ENCODE measurements at places on chromosomes 13 and 19. TPM values are rescaled to one million over a fixed set of nuclear protein-coding genes. Genes with fewer than 3 reads are reported as not detected.

The ZSCAN22 gene
- 0.67 TPM for polyA plus RNA-seq

The PEG3 gene
- polyA plus RNA-seq = 5.9 TPM

GRCh38 chr19:58229255-58229639, 533 bp downstream of the ZNF544 start:
- H3K27me3 ChIP-seq = no peaks in the 10 kb centered on the region
- DNase-seq = peak; percentile 51
- peak overlapping the region; percentile 82 for H3K4me3 ChIP-seq
- peaks cover 32% of the 10 kb centered on the region for H3K36me3 ChIP-seq
- peak overlapping the region; percentile 92 for H3K27ac ChIP-seq

The FOSB gene
- polyA plus RNA-seq = 19.0 TPM

The PGLYRP2 gene
- polyA plus RNA-seq = 0.54 TPM

DNA sequence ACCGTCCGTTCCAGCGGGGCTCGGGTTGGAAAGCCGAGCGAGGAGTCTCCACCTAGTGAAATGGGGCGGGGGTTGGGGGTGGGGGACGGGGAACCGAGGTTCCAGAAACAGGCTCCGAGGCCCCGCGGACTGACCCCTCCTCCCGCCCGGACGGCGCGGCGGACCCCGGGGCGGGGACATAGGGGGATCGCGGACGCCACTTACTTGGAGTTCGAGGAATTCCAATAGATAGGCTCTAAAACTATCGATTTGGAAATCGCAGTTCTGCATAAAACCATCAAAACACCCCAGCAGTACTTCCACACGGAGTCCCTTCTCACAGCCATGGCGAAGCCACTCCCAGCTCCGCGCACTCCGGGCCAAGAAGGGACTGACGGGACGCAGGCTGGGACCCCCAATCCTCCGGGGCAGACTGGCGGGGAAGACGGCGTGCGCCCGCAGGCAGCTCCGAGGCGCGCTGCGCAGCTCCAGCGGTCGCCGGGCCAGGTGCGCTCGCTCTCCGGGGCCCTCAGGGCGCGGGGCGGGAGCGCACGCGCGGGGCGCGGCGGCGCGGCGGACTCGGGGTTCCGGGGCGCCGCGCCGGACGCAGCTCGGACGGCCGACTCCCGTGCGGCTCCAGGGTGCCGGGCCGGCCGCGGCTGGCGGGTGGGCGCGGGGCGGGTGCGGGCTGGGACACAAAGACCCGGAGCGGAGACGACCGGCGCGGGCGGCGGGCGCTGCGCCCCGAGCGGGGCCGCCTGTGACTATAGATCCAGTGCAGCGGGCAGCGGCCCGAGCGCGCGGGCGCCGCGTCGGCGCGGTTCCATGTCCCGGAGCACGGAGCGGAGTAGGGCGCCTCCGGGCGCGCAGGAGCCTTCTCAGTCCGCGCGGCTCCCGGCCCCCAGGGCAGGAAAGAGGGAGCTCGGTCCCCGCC, 567 bp downstream of the EFNB2 start:
- H3K27me3 ChIP-seq = no peaks in the 10 kb centered on the region
- H3K4me3 ChIP-seq = peak overlapping the region; percentile 84

DNA sequence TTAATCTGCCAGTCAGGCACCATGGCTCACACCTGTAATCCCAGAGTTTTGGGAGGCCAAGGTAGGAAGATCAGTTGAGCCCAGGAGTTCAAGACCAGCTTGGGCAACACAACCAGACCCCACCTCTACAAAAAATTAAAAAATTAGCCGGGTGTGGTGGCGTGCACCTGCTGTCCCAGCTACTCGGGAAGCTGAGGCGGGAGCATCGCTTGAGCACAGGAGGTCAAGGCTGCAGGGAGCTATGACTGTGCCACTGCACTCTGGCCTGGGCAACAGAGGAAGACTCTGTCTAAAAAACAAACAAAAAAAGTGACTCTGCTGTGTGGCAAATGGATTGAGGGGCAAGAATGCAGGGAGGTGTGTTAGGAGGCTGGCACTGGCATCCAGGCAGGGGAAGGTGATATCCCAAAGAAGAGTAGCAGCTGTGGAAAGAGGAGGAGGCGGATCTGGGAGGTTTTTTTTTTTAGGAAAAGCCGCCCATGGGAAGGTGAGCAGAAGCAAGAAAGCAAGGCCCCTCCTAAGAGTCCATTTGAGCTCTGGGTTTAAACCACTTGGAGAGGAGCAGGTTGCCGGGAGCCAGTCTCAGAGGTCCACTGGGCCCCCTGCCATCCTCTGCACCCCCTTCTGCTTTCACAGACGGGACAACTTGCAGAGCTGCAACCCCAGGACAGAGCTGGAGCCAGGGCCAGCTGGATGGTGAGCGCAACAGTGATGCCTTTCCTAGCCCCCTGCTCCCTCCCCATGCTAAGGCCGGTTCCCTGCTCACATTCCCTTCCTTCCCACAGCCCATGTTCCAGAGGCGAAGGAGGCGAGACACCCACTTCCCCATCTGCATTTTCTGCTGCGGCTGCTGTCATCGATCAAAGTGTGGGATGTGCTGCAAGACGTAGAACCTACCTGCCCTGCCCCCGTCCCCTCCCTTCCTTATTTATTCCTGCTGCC, 2.1 kb downstream of the HAMP start:
- H3K36me3 ChIP-seq = peaks cover 11% of the 10 kb centered on the region
- no peak overlapping the region for H3K4me3 ChIP-seq
- DNase-seq = no peak

DNA sequence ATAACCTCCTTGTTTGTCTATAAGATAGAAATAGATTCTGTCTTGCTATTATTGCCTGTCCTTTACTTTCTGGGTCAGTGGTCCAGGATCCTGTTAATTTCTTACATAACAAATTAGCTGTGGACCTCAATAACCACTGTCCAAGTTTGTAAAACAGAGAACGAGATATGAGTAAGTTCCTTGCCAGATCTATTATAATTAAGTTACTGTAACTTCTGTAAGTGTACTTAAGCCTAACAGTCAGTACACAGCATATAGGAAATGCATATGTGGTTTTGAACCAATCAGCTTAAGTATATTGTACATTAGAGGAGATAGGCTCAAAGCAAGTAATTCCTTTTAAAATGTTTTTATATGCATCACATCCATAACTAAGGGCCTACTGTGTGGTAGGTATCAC, 34.9 kb downstream of the HTR2A start:
- no peaks in the 10 kb centered on the region for H3K36me3 ChIP-seq
- DNase-seq = no peak
- H3K27ac ChIP-seq = no peak overlapping the region
- no peak overlapping the region for H3K4me3 ChIP-seq
- no peaks in the 10 kb centered on the region for H3K27me3 ChIP-seq
- H3K4me1 ChIP-seq = peaks cover 3% of the 10 kb centered on the region

DNA sequence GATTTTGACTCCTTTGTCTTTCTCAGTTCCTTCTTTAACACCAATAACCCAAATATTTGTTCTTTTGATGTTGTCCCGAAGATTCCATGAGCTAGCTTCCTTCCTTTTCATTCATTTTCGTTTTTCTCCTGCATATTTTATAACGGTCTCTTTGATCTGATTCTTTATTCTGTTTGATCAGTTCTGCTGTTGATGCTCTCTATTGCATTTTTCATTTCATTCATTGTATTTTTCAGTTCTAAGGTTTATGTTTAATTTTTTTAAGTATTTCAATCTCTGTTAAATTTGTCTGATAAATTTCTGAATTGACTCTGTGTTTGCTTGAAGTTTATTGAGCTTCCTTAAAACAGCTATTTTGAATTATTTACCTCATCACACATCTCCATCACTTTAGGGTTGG, 68.4 kb upstream of the LRCH1 start:
- no peaks in the 10 kb centered on the region for H3K27me3 ChIP-seq
- H3K36me3 ChIP-seq = no peaks in the 10 kb centered on the region
- no peak overlapping the region for H3K27ac ChIP-seq

- H3K36me3 ChIP-seq = no peaks in the 10 kb centered on the region
- no peaks in the 10 kb centered on the region for H3K27me3 ChIP-seq
- H3K27ac ChIP-seq = no peak overlapping the region
- no peaks in the 10 kb centered on the region for H3K4me1 ChIP-seq
Observed at GRCh38 chr13:87536899-87537298, 134.3 kb upstream of the SLITRK5 start.

The HCST gene
- 13.8 TPM for polyA plus RNA-seq

The TTC9B gene
- not detected for polyA plus RNA-seq

DNA sequence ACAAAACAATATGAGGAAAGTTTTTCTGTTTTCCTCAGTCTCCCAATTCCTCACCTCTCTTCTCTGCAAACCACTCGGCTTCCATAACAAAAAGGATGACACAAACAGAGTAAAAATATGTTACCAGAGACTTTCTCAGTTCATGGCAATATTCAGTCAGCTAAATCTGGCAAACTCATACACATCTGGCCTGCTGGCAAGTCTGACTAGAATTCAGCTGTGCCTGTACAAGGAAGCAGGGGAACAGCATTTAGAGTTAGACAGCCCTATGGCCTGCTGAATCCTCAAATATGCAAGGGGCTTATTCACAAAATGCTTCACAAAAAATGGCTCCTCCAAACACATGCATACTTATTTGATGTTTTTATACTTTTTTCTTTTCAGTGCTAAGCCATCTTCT, 227.8 kb downstream of the ENOX1 start:
- H3K27me3 ChIP-seq = no peaks in the 10 kb centered on the region
- H3K4me3 ChIP-seq = no peak overlapping the region
- no peaks in the 10 kb centered on the region for H3K36me3 ChIP-seq
- DNase-seq = no peak

The GFY gene
- polyA plus RNA-seq = not detected

DNA sequence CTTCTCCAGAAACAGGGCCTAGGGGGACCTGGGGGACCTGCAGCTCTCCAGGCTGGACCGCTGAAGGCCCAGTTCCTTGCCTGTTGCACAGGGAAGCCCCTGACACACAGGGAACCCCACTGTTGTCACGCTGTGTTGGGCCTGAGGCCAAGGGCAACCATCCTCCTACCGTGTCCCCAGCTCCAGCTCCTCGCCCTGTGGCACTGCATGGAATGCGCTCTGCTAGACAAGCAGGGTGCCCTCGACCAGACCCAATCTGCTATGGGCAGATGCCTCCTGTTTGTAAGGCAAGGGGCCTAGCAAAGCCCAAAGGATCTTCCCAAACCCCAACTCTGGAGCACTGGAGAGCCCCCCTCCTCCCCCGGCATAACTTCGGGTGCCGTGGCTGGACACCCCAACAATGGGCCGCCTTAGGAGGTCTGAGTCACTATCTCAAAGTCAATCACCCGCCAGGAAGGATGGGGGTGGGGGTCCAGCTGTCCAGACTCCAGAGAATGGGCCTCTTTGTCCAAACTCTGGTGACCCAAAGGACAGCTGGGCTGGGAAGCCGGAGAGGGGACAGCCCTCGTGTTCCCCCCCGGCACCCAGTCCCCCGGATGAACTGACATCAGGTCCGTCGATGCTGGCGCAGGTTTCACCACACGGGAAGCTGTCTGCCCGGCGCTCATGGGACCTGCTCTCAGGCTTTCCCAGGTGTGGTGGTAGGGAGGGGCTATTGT, 3.7 kb downstream of the BRSK1 start:
- no peak for DNase-seq
- no peak overlapping the region for H3K27ac ChIP-seq
- H3K4me3 ChIP-seq = no peak overlapping the region
- H3K4me1 ChIP-seq = no peaks in the 10 kb centered on the region
- H3K36me3 ChIP-seq = no peaks in the 10 kb centered on the region

DNA sequence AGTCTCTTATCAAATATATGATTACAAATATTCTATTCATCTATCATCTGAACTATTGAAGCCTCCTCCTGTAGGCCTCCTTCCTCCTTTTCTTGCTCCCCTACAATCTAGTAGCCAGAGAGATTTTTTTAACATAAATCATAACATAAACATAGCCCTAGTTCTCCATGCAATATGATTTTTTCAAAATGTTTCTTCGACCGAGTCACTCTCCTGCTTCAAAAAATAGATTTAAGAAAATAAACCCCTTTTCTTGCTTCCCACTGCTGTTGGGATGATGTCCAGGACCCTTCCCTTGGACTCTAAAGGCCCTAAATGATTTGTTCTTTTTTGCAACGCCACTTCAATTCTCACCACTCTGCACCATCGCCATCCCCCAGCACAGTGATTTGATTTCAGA, 319.7 kb upstream of the TSHZ3 start:
- no peak overlapping the region for H3K27ac ChIP-seq
- no peaks in the 10 kb centered on the region for H3K36me3 ChIP-seq
- no peaks in the 10 kb centered on the region for H3K4me1 ChIP-seq
- H3K27me3 ChIP-seq = no peaks in the 10 kb centered on the region

- no peak for DNase-seq
- no peaks in the 10 kb centered on the region for H3K36me3 ChIP-seq
- no peaks in the 10 kb centered on the region for H3K27me3 ChIP-seq
- H3K4me3 ChIP-seq = no peak overlapping the region
- H3K4me1 ChIP-seq = no peaks in the 10 kb centered on the region
- H3K27ac ChIP-seq = no peak overlapping the region
Observed at GRCh38 chr13:105937451-105937850, 598.0 kb downstream of the EFNB2 start.

All from small intestine (tissue), 16 donors.